CD4-positive, alpha-beta T cell treated with Interleukin-6 for 4 hours (primary cell): ENCODE measurements at places on chromosomes 12 and 14.

- DNase-seq, result no peak
These were observed 209.6 kb upstream of the RTL1 start for GRCh38 chr14:101113108-101113612.

GRCh38 chr14:29630566-29631160 is 297.0 kb downstream of the PRKD1 start:
- no peak for DNase-seq

GRCh38 chr12:32217354-32218310 is 111.0 kb downstream of the BICD1 start:
- no peak for DNase-seq

DNA sequence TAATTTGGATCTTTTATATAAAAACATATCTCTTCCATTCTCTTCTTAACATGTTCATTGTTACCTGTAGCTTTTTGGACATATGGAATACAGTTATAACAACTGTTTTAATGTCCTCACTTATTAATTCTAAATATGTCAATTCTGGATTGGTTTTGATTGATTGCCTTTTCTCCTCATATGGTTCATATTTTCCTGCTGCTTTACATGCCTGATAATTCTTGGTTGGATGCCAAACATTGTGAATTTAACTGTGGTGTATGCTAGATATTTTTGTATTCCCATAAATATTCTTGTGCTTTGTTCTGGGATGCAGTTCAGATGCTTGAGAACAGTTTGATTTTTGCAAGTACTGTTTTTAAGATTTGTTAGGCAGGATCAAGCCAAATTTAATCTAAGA is 10.8 kb downstream of the C14orf132 start:
- DNase-seq, result no peak

- DNase-seq, result no peak
These were observed 33.5 kb downstream of the PYGL start for GRCh38 chr14:50910495-50911420.

GRCh38 chr14:81221579-81222102 is 882 bp upstream of the GTF2A1 start:
- no peak for DNase-seq

DNA sequence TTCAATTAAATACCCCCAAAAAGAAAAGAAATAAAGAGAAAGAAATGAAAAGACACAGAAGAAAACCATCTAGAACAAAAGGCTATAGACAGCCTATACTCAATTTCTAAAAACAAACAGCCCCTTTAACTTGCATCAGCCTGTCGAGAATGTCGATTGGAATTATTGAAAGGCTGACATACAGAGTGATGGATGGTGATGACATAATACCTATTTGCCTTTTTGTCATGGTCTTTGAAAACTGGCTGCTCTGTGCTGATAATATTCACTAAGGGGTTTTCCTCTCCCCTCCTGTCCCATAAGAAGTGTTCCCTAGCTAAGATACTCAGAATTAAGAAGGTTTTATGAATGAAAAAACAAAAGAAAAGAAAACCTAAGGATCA is 393.7 kb downstream of the SOX5 start:
- DNase-seq, result no peak

- DNase-seq, result no peak
These were observed 59.6 kb upstream of the GALNT9 start for GRCh38 chr12:132389026-132389425.

GRCh38 chr14:104957146-104958113 is 20.7 kb downstream of the AHNAK2 start:
- no peak for DNase-seq

- DNase-seq, result no peak
These were observed 11.6 kb downstream of the IFT81 start for GRCh38 chr12:110135806-110136205.

GRCh38 chr14:74358176-74358829 is 10.0 kb downstream of the VRTN start:
- DNase-seq, result no peak

- DNase-seq, result no peak
These were observed 38.3 kb downstream of the SLC6A15 start for GRCh38 chr12:84874125-84874824.

GRCh38 chr12:97556302-97556779 is 93.7 kb downstream of the RMST start:
- no peak for DNase-seq

GRCh38 chr12:114918535-114919233 is 234.7 kb upstream of the TBX3 start:
- DNase-seq, result no peak

GRCh38 chr12:94503619-94504018 is 44.0 kb upstream of the CEP83 start:
- DNase-seq, result no peak

DNA sequence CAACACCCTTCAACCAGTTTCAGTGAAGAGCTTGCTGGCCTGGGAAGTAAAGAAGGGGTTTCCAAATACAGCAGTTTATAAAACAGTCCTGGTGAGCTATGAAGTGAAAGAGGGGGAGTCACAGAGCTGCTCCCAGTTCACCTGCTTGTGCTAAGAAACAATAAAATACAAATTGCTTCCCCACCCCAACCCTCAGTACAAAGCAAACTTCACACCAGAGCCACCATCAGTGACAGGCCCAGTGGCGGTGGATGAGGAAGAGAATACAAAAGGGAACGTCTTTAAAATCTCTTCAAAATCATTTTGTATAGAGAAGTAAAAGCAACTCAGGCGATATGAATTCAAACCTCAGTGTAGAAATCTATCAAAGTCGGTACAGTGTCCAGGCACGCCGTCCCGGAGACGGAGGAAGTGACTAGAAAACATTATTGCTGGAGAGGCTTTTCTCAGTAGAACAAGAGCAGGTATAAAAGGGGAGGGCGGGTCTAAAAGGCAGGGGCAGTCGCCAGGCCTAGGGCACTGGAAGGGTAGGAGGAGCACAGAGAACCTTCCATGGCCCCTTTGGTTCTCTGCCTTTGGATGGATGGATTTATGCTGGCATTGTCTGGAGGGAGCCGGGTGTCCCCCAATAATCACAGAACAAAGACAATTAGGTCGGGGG is 10.5 kb upstream of the RPLP0 start:
- DNase-seq, result no peak

DNA sequence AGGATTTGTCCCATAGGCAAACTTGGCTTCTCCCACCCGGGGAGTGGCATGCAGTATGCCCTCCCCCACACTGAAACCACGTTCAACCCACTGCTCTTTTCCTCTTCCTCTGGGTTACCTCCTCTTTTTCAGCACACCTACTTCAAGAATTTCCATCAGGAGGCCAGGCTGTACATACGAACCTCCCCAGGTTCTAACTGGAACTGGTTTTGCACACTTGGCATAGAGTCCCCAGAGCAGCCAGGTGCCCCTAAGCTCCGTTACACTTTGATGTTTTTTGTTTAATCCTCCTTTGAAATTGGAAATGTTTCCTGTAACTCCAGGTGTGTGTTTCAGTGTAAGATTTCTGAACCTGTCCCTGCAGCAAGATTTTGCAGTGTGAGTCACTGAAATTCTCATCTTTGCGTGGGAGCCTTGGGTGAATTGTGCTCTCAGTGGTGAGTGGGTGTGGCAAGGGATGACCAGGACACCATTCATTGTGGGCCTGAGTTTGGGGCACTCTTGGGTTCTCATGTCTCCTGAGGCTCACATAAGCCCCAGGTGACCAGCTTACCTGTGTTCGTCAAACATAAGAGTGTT is 18.2 kb downstream of the CD9 start:
- no peak for DNase-seq

DNA sequence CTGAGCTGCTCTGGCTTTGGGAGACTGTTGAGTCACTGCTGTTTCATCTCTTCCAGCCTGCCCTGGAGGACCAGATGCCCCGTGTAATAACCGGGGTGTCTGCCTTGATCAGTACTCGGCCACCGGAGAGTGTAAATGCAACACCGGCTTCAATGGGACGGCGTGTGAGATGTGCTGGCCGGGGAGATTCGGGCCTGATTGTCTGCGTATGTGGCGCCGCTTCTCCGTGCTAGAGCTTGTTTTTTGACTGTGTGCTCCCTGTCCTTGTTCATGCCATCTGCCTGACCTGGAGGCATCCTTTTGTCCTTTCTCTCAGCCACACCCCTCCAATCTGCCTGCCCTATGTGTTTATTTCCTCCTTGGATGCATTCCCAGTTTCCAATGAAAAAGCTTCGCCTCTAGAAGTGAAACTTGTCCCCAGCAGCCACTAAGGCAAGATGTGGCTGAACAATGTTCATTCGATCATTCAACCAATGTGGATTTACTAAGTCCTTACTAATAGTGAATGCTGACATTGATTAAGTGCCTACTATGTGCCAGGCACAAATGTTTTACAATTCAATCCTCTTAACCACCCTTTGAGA is 98.6 kb downstream of the NT5DC3 start:
- no peak for DNase-seq
